Right kidney (tissue), 9 donors: ENCODE measurements at places on chromosomes 16 and 17.

DNA sequence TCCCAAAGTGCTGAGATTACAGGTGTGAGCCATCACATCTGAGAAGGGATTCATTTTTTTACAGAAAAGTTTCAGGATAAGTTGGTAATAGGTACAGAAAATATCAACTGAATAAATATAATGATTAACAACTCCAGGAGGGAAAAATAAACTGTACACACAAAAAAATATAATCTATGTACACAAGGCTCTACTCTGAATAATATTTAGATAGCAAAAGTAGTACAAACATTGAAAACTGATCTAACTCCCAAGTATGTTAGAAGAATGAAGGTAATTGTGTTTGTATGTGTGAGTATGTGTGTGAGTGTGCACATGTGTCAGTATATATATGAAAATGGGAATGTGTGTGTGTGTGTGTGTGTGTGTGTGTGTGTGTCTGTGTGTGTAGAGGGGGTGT, 20.4 kb downstream of the TUBD1 start:
- DNase-seq = no peak

GRCh38 chr17:13920413-13920812, 148.9 kb upstream of the COX10 start:
- DNase-seq = no peak

GRCh38 chr17:60231691-60232090, 81.9 kb downstream of the CA4 start:
- DNase-seq = no peak

GRCh38 chr16:66273644-66274334, 92.7 kb upstream of the CDH5 start:
- no peak for DNase-seq

GRCh38 chr17:45438931-45439610, 6.4 kb upstream of the ARHGAP27 start:
- DNase-seq = no peak

DNA sequence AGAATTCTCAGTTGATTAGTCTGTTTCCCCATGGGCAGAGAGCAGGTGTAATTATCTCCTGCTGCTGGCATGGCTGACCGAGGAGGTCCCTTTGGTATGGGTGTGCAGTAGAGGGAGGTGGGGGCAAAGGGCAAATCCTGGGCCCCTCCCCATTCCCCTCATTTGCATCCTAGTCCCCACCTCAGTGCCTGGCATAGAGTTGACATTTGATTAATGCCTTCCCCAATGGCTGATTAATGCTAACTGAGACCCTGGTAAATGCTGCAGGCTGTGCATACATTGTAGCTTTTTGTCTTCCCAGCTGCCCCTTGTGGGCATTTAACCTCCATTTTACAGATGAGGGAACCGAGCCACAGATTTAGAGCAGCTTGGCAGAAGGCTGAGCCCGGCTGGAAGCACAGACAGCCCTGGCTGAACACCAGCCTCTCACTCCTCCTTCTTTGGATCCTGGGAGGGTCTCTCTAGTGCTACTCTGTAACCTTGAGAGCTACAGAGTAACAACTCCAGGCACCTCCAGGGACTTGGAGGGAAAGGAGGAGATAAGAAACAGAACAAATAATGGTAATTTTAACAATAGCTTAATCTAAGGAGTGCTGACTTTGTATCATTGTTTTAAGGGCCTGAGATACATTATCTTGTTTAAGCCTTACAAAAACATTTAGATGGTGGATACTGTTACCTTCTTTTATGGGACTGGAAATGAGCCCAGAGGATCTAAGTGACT, 5.1 kb downstream of the PLCG2 start:
- peak; percentile 35 for DNase-seq

GRCh38 chr17:27540318-27541101, 84.3 kb downstream of the KSR1 start:
- DNase-seq = no peak

GRCh38 chr17:70357190-70357589, 187.9 kb downstream of the KCNJ2 start:
- DNase-seq = no peak

DNA sequence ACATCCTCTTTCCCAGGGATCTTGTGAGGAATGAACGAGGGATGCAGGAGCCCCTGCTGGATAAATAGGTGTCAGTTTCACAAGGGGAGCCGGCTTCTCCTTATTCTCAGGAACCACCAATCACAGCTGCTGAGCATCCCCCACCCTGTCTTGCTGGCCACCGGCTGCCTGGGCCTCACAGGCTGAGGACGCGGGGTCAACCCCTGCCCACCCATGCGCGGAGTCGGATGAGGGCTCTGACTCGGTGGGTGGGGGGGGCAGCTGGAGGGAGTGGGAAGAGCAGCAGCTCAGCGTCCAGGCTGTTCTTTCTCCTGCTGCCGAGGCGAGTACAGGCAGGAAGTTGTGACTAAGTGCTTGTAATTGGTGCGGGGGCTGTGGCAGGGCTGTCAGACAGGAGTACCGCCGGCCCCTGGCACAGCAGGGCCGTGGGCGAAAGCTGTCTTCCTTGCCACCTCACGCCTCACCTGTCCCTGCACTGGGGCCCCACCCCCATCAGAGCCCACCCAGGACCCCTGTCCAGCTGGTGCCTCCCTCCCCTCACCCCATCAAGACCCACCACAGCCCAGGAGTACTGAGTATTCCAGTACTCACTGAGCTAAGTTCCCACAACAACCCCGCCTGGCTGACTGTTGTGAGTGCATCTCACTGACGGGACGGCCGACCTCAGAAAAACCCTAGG, 11.0 kb upstream of the DPEP1 start:
- DNase-seq = peak; percentile 75

- DNase-seq = no peak
Measured at GRCh38 chr16:56282451-56282850, 91.2 kb downstream of the GNAO1 start.

DNA sequence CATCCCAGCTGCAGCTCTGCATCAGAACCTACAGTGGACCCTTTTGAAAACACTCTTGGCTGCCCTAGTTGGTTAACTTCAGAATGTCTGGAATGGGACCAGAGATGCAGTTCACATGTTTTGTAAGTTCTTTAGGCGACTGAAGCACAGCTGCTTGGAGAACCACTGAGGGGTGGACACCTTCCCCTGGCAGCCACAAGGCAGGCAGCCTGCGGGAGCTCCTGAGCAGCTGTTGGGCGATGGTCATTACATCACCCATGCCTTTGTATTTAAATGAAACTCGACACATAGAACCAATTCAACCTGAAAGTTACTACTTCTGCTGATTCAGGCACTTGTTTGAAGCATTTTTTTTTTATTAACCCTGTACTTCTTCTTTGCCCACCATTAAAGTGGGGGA, 151.5 kb downstream of the LGALS9B start:
- no peak for DNase-seq

GRCh38 chr16:9859701-9860327, 322.4 kb downstream of the GRIN2A start:
- DNase-seq = no peak

- no peak for DNase-seq
Measured at GRCh38 chr16:87484487-87485331, 8.1 kb downstream of the ZCCHC14 start.

GRCh38 chr16:57062329-57062728, 30.1 kb upstream of the CPNE2 start:
- DNase-seq = no peak

DNA sequence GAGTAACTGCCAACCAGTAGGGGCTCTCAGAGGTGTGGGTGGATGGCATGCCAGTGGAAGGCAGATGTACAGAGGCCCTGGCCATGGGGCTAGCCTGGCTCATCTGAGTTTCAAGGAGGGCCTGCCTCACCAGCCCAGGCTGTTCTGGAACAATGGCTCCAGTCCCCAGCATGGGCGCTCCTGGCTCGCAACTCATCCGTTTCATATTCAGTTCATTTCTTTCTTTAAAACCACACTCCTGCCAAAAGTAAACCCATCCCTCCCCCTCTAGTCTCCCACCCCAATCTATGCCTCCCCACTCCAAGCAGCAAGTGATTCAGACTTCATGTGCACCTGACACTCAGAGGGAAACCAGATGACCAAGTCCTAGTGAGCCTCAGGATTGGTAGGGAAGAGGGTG, 2.4 kb downstream of the CCL13 start:
- DNase-seq = no peak

DNA sequence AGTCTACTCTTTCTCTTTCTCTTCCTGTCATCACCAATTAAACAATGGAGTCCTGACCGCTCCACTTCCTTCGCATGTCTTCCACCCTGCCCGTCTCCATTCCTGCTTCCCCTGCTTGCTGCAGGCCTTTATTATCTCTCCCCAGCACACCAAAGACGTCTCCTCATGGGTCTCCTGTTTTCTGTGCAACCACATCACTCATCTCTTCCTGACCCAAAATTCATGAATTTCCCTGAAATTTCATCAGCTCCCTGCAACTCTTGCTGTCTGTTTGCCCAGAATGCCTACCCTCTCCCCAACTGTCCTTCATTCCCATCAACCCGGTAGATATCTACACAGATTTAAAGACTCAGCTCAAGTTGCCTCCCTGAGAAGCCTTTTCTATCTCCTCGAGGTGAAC, 76.7 kb upstream of the ALOX12 start:
- DNase-seq = no peak

- DNase-seq = no peak
Measured at GRCh38 chr17:75843577-75844529, at the start of gene UNC13D. Gene UNC13D, minus strand, starts transcription at chr17:75844404. Its CDS starts 67 bp downstream, at chr17:75844337.

GRCh38 chr17:80424261-80424660, 9.3 kb downstream of the ENDOV start:
- no peak for DNase-seq

DNA sequence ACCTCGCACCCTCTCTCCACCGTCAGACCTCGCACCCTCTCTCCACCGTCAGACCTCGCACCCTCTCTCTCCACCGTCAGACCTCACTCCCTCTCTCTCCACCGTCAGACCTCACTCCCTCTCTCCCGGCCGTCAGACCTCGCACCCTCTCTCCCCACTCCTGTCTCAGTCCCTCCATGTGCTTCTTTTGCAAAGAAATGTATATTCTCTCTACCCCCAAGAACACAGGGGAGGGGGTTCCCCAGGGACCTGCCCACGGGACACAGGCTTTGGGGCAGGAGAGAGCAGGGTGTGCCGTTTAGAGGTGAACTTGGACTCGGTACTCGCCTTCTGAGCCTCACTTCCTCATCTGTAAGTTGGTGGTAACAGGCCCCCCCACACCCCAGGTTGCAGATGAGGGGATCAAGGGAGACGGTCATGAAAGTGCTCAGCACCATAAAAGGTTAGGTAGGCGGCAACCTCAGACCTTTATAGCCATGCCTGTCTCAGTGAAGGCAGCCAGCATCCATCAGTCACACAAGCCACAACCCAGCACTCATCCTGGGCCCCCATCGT, 63.7 kb downstream of the RPH3AL start:
- DNase-seq = no peak

DNA sequence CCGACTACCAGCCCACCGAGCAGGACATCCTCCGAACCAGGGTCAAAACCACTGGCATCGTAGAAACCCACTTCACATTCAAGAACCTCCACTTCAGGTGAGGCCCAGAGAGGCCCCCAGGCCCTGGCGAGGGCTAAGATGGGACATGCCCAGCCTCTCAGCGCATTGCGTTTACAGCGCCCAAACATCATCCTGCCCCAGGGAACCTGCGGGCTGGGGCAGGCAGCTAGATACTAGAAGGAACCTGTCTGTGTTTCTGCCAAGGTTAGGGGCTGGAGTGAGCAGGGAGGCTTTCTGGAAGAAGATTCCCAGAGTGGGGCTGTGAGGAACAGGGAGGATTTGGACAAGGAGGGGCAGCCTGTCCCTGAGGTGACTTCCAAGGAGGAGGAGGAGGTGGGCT, 90.6 kb downstream of the AMFR start:
- no peak for DNase-seq

- no peak for DNase-seq
Measured at GRCh38 chr17:69055334-69055733, 5.4 kb downstream of the ABCA9 start.

DNA sequence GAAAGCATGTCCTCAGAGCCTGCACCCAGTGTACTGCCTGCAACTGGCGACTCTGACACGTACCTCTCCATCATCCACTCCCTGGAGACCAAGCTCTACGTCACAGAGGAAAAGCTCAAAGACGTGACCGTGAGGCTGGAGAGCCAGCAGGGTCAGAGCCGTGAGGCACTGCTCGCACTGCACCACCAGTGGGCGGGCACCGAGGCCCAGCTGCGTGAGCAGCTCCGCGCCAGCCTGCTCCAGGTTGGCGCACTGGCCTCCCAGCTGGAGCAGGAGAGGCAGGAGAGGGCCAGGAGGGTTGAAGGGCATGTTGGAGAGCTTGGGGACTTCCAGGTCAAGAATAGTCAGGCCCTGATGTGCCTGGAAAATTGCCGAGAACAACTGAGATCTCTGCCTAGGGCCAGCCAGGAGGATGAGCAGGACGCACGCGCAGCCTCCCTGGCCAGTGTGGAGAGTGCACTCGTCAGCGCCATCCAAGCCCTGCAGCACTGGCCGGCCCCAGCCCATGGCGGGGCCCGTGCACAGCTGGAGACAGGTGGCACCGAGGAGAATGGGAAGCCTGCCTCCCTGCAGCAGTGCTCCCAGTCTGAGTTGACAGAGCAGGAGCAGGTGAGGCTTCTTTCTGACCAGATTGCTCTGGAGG, 40.3 kb downstream of the PLD6 start:
- DNase-seq = no peak

DNA sequence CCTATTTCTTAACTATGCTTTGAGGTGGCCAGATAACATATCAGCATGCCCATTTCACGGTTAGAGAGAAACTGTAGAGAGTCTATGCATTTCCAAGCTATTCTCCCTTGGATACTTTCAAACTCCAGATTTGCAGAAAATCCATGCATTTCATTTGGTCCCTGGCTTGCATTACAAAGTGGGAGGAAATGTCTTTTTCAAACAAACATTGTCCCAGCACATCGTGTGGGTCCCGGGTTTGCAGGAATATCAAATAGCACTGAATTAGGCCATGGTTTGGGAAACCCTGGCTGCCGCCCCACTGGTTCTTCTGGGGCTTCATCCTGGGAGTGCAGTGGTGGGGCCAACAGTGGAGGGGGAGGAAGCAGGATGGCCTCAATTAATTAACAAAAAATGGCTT, 171.9 kb downstream of the IRX5 start:
- DNase-seq = no peak

GRCh38 chr16:47731252-47731651, 270.1 kb downstream of the PHKB start:
- DNase-seq = no peak

DNA sequence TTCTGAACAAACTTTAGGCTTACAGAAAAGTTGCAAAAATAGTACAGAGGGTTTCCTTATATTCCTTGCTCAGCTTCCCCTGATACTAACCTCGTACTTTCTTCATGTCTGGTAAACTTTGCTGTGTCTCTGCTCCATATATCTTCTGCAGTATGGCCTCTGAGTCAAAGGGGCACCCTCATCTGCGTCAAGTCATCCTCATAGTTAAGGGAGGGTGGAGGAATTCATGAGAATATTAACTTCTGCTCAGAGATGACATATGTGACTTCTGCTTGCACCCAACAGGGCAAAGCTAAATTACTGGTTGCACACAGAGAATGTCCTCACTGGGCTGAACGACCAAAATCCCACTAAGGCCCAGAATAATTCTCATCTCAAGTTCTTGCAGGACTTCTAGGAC, 4.3 kb upstream of the CCL7 start:
- DNase-seq = no peak

DNA sequence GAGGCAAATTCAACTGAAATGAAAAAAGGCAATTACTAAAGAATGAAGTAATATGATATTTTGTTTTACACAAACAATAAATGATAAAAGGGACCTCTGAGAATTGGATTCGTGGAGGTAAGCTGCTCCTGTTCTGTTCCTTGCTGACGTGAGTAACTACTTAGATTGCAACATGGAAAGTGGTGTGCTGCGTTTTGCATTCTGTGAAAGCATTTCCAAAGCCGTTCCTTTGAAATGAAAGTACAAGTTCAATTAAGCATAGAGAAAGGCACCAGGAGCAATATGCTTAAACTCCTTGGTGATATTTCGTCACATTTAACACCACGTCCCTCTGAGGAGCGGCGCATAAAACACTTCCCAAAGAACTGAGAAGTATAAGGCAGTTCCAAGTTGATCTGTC, 381.7 kb downstream of the UTP18 start:
- DNase-seq = no peak
